ENCODE measurements at places on chromosomes 5 and 9.

DNA sequence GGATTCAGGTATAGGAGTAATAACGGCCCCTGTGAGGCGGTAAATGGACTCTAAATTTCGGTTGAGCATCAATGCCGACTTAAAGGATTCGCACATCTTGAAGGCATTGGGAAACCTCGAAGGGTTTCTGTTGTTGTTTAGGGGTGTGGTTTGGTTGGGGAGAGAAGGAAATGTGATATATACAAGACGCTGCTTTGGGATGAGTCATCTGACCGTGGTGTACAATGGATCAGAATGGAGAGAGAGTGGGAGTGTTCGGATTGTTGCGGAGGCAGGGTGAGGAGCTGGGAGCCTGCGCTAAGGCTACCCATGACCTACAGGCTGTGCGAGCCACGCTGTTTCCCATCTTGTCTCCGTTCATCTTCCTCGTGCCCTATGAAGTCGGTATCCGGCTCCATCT is 60.4 kb upstream of the ERCC6L2 start:
- DNase-seq, result no peak

- no peak for DNase-seq
Observed at GRCh38 chr9:37082214-37082765, 38.1 kb upstream of the ZCCHC7 start.

DNA sequence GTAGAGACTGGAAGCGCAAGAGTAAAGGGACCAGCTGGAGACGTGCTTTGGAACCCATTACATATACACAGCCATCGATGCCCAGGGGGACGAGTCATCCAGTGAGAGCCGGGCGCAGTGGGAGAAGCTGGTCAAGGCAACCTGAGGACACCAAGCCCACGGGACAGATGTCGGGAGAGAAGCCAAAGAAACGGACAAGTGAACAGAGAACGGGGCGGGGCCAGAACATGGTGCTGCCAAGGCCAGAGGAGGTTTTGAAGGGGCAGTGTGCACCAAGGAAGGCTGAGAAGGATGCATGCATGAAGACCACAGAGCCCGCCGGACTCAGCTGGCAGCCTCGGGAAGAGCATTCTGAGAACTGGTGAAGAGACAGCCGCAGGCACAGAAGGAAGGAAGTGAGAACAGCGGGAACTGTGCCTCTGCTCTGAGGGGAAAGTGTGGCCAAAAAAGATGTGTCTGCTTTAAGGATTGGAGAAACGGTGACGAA is 20.3 kb downstream of the CAMSAP1 start:
- DNase-seq, result no peak

GRCh38 chr9:112780450-112781036 is 30.0 kb downstream of the SNX30 start:
- no peak for DNase-seq

GRCh38 chr9:23682352-23682751 is 143.7 kb downstream of the ELAVL2 start:
- DNase-seq, result no peak

- no peak for DNase-seq
Observed at GRCh38 chr9:75941066-75941465, 50.6 kb downstream of the PCSK5 start.

DNA sequence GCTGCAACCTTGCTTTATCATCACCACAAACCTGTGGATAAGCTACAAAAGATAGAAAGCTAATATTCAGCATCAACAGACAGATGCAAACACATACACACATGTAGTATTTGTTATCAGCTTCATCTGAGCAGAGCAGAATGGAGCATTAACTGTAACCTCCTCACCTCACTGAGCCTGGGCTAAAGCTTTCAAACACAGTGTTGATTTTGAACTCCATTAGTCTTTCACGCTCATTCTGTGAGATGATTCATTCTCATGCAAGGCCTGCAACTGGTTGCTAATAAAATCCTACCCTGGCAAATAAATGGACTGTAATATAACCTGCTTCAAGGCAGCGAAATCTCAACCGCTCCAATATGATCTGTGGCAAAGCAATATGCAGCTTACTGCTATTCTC is 1360.6 kb upstream of the ACO1 start:
- no peak for DNase-seq

All from CD4-positive, alpha-beta T cell treated with Interleukin-6 at 100 ng/mL for 8 hours (primary cell).